ENCODE measurements at places on chromosomes 4 and X.

GRCh38 chr4:14679906-14680305 is 322.4 kb upstream of the CPEB2 start:
- no peak for DNase-seq

GRCh38 chr4:59818656-59819055 is 1381.5 kb upstream of the ADGRL3 start:
- DNase-seq: no peak

DNA sequence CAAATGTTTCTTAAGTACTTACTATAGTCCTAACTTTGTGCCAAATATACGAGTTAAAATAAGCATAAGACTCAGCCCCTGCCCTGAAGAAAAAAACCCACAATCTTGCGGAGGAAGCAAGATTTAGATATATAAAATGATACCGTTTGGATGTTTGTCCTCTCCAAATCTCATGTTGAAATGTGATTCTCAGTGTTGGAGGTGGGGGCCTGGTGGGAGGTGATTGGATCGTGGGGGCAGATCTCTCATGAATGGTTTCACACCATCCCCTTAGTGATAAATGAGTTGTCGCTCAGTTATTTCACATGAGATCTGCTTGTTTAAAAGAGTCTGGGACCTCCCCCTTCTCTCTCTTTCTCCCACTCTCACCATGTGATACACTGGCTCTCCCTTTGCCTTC is 28.7 kb downstream of the EFHC2 start:
- DNase-seq: no peak

- DNase-seq: no peak
These were observed 250.7 kb upstream of the RASGEF1B start for GRCh38 chr4:81722290-81722851.

DNA sequence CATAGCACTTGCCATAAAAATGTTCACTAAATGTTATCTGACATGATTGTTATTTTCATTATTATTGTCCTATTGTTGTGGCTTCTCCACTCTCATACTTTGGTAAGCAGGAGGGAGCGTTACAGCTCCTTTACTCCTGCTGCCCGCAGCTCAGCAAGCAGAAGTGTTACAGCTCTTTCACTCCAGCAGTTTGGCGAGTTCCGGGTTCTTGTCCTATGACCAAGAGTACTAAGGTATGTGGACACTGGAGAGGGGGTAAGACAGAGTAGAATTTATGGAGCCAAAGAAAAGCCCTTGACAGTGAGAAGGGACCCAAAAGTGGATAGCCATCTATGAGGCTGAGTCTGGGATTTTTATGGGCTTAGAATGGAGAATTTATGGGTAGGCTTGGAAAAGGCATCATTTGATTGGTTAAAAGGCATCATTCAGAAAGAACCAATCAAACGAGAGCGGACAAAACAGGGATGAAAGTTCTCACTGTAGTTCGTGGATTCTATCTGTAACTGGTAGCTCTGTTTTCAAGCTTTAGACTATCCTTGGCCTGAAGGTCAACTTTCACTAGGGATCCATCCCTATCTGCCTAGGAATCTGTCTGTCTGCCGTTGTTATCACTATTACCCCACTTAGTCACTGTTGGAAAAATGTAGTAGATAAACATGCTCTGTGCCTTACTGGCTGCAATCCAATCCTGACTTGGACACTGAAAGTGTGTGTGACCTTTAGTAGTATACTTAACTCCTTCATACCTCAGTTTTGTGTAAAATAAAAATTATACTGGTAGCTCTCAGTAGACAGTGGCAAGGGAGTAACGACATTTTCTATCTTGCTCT is 545.6 kb upstream of the LCORL start:
- no peak for DNase-seq

DNA sequence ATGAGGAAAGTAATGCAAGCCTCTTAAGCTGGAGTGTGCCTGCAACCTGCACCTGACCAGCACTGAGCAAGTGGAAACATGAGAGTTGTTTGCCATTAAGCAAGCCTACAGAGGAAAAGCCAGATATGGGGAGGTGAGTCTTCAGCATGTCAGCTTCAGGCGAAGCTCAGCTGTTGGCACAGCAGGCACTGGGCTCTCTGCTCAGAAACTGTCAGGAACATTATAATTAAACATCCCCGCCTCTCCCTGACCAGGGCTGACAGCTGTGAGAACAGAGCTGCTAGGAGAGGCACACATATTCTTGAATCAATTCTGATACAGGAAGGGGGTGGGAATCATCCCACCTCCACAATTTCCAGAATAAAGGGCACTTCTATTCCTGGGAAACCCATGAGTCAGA is 19.0 kb upstream of the DCX start:
- DNase-seq: no peak

- DNase-seq: no peak
These were observed 70.8 kb downstream of the PPARGC1A start for GRCh38 chr4:23819041-23819511.

GRCh38 chr4:135739354-135739753 is 1537.8 kb upstream of the PABPC4L start:
- DNase-seq: no peak

GRCh38 chr4:102153391-102153790 is 191.9 kb downstream of the SLC39A8 start:
- no peak for DNase-seq

GRCh38 chr4:27524224-27524623 is 663.6 kb downstream of the STIM2 start:
- no peak for DNase-seq

DNA sequence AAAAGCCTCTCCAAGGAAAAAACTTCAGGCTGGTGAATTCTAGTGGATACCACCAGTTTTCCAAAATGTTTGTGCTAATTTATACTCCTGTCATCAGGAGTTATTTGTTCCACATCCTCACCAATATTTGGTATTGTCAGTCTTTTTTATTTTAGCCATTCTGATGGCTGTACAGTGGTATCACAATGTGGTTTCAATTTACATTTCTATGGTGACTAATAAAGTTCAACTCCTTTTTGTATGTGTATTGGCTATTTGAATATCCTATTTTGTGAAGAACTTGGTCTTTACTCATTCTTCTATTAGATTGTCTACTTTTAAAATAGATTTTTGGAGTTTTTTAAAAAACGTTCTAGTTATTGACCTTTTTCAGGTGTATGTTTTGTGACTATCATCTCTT is 33.0 kb upstream of the FRAS1 start:
- no peak for DNase-seq

- no peak for DNase-seq
These were observed 47.0 kb downstream of the SPRY1 start for GRCh38 chr4:123443401-123444289.

GRCh38 chrX:132369617-132370326 is 119.1 kb downstream of the MBNL3 start:
- no peak for DNase-seq

- DNase-seq: no peak
These were observed 517.4 kb downstream of the RPA4 start for GRCh38 chrX:97401154-97401553.

DNA sequence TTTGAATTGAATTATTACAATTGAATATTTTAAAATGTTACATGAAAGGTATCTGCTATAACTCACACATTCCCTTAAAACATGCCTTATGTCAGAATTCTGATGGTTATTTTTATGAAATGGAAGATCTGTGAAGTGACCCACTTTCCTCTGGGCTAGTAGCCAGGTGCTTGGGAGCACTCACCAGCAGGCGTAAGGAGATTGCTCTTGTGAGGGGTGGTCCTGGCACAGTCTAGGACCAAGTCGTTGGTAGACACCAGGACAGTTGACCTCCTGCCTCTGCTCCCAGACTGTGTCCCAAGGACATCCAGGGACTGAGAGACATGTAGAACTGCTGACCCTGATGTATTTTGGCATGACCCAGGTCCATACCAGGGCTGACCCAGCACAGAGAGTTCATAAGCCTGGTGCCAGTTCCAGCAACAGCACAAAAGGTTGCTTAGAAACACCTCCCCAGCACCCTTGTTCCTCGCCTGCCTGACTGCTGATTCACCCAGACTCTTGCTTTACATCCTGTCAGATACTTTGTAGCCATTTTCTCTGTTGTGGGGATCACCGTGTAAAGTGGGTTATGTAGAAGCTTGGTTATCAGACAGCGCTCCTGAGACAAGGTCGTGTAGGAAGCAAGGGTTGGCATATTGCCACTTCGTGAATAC is 48.5 kb downstream of the NELFA start:
- DNase-seq: no peak

DNA sequence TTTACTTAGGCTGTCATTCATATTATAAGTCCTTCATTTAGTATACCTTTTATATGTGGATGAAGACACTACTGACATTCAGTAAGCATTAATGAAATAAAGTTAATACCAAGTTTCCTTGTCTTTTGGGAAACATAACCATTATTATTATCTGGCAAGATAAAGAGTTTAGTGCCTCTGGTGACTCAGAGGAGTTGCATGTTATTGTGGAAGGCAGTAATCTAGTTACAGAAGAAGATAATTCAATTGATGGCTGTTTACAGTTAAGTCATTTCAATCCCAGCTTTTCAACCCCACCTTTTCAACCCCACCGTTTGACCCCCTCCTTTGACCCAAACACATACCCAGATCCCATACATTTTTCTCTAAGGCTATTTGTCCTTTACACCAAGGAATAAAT is 143.8 kb downstream of the FANCB start:
- DNase-seq: no peak

DNA sequence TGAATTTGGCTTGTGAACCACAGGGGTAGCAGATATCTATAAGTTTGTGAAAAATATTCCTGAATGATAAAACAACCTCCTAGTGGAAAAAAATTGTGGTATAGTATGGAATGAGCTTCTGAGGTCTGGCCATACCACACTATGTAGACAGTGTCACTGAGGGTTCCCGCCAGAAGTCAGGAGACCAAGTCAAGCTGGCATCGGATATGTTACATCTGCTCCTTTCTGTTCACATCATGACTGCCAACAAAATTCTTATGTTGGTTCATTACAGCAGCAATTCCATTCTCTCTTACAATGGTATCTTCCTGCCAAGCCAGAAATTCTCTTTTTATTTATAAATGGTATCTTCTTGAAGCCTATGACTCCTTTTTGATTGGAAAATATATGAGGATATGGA is 273.0 kb downstream of the PPP3CA start:
- no peak for DNase-seq

DNA sequence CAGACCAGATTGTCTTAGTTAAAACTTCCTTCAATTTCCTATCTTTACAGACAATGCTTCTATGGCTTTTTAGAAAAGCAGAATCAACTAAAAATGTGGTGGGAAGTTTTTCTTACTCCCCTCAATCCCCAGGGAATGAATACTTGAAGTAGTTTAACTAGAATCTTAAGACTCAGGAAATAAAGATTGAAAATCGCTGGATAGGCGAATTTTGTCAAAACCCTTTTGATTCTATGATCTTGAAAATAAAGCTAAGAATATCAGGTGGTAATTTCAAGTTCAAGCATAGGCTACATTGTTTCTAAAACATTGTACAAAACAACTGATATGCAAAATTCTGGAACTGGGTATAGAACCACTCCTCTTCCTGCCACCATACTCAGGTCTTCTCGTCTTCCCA is 276.5 kb upstream of the GK2 start:
- no peak for DNase-seq

DNA sequence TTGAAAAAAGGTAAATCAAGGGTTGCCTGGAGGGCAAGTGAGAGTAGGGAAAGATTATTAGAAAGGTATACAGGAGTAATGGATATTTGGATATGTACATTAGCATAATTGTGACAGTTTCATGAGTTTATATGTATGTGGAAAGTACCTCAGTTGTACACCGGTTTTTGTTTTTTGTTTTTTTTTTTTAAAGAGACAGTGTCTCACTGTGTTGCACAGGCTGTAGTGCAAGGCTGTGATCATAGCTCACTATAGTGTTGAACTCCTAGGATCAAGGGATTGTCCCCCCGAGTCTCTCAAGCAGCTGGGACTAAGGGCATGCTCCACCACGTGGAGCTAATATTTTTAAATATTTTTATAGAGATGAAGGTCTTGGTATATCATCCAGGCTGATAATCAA is 15.3 kb upstream of the HPGD start:
- DNase-seq: no peak

DNA sequence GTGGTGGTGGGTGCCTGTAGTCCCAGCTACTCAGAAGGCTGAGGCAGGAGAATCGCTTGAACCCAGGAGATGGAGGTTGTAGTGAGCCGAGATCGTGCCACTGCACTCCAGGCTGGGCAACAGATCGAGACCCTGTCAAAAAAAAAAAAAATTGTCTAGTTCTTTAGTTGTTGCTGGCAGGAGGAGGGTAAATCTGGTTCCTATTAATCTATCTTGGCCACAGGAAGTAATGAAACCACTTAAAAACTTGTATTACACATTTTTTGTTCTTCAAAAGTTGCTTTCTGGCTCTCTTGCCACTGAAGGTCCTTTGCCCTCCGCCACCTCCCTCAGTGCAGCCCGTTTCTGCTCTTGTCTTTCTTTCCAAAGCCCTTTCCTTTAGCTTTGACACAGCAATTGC is 102.9 kb upstream of the ARSJ start:
- no peak for DNase-seq

GRCh38 chr4:5114950-5115349 is 63.7 kb downstream of the STK32B start:
- no peak for DNase-seq

GRCh38 chr4:3250956-3251690 is 2.2 kb downstream of the MSANTD1 start:
- DNase-seq: no peak

- no peak for DNase-seq
These were observed 10.7 kb upstream of the HCCS start for GRCh38 chrX:11100281-11101035.

GRCh38 chr4:107518076-107518475 is 202.0 kb downstream of the PAPSS1 start:
- no peak for DNase-seq

DNA sequence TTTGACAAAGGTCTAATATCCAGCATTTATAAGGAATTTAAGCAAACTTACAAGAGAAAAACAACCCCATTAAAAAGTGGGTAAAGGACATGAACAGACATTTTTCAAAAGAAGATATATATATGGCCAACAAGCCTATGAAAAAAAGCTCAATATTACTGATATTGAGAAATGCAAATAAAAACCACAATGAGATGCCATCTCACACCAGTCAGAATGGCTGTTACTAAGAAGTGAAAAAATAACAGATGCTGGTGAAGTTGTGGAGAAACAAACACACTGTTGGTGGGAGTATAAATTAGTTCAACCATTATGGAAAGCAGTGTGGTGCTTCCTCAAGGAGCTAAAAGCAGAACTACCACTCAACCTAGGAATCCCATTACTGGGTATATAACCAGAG is 91.6 kb upstream of the EFHC2 start:
- no peak for DNase-seq

GRCh38 chr4:157080605-157081004 is 4.7 kb downstream of the GLRB start:
- no peak for DNase-seq

DNA sequence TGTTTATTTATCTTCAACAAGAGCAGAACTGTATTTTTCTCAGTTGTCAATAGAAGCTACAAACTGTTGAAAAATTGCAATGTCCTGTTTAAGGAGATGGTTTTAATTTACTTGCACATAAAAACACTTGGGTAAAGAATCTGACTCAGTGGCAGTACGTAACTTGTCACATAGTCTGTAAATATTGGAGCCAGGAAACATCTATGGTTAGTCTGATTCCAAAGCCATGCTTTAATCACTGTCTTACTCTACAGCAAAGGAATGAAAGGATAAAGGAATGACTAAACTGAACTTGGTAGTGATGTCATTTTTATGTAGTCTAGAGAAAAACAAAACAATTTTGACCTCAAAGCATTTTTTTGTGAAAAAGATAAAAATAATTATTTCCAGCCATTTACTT is 537.2 kb downstream of the STIM2 start:
- DNase-seq: no peak

All from activated CD4-positive, CD25-positive, alpha-beta regulatory T cell (primary cell).